Islet precursor cell (in vitro differentiated cells): ENCODE measurements at places on chromosomes 13 and 19.

DNA sequence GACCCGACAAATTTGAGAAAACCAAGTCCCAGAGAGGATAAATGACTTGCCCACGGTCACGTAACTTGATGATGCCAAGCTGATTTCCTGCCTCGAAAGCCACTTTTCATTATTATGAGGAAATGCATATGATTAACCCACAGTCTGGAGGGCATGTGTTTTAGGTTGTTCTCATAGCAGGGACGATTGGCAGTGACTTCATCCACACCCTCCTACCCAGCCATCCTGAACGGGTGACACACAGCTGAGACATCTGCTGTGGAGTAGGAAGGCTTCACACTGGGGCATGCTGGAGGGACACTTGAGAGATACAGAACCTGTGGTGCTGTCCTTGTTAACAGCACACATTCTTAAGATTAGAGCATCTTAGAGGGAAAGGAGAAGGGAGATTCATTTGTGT lies 65.4 kb upstream of the WDFY2 start:
- no peak for DNase-seq

GRCh38 chr19:18419699-18420460 lies 682 bp downstream of the SSBP4 start:
- DNase-seq, result no peak

- no peak for DNase-seq
Measured at GRCh38 chr13:106052200-106052767, 483.2 kb downstream of the EFNB2 start.

- no peak for DNase-seq
Measured at GRCh38 chr13:99419591-99420243, 81.6 kb upstream of the TM9SF2 start.

GRCh38 chr13:92657565-92657964 lies 569.0 kb upstream of the GPC6 start:
- DNase-seq, result no peak

GRCh38 chr19:18899624-18900560 lies 3.9 kb upstream of the CERS1 start:
- no peak for DNase-seq

DNA sequence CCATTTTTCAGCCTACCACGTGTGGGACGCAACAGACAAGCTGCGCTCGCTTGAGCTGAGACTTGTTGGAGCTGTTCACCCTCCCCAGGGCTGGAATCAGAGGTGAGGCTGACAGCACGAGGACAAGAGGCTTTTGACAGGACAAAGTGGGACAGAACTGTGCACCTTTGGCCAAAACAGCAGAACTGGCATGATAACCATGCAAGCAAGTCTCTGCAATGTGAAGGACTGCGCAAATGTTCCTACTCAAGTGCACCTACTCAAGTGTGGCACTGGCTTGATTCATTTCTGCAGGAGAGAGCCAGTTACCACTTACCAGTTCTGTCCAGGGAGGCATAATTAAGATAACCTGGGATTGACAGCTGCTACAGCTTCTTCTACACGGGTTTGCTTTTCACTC lies 62.2 kb upstream of the TM9SF2 start:
- DNase-seq, result no peak

DNA sequence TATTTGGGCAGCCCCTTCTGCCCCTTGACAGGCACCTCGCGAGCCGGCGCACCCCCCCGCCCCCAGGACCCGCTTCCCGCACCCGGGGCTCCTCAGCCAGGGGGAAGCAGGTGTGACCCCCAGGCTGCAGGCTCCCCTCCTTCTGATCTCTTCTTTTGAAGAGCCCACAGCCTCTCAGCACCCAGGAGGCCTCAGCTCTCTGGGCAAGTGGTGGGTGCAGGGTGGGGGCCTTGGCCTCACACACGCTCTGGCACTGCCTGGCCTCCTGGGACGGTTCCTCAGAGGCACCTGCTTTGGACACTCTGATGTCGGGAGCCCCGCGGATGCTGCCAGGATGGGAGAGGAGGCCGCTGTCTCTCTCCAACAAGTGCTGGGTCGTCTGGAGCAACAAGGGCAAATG lies 1.5 kb upstream of the C13orf46 start:
- DNase-seq, result no peak

DNA sequence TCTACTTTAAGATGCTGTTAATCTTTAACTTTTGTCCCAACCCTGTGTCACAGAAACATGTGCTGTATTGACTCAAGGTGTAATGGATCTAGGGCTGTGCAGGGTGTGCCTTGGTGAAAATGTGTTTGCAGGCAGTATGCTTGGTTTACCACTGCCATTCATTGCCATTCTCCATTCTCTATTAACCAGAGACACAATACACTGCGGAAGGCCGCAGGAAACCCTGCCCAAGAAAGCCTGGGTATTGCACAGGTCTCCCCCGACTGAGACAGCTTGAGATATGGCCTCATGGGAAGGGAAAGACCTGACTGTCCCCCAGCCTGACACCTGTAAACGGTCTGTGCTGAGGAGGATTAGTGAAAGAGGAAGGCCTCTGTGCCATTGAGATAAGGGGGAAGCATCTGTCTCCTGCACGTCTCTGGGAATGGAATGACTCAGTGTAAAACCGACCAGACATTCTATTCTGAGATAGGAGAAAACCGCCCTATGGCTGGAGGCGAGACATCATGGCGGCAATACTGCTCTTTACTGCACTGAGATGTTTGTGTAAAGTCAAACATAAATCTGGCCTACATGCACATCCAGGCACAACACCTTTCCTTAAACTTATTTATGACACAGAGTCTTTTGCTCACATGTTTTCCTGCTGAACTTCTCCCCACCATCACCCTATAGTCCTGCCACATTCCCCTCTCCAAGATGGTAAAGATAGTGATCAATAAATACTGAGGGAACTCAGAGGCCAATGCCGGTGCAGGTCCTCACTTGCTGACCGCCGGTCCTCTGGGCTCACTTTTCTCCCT lies 13.1 kb upstream of the ZNF888 start:
- peak; percentile 65 for DNase-seq

DNA sequence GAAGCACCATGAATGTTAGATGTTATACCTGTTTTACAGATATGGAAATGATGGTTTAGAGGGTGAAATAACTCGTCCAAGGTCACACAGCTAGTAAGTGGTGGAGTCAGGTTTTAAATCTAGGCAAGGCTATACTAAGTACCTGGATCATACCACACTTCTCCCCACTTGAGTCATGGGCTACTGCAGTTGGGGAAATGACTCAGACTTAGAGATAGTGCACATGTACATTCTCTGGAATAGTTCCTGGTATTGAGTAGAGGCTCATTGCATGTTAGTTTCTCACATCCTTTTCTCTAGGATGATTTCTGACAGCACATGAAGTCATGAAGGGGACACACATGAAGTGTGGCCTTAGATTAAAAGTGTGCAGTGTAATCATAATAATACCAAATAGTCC lies 76.2 kb upstream of the TNFSF11 start:
- no peak for DNase-seq

DNA sequence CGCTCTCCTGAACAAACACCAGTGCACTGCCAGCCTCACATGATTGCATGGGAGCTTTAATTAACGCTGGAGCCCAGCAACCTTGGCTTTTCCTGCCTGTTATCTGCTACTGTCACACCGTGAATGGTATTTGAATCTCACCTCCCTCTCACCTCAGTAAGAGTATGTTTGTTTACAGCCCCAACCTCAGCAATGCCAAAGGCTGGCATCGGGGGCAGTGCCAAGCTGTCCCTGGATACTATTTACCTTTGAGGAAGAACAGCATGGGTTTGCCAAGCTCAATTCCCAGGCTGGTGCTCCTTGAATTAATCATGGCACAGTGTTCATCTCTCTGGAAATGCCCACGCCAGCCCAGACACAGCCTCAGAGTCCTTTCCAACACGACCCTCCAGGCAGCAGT lies 57.2 kb upstream of the SERPINE3 start:
- DNase-seq, result no peak

DNA sequence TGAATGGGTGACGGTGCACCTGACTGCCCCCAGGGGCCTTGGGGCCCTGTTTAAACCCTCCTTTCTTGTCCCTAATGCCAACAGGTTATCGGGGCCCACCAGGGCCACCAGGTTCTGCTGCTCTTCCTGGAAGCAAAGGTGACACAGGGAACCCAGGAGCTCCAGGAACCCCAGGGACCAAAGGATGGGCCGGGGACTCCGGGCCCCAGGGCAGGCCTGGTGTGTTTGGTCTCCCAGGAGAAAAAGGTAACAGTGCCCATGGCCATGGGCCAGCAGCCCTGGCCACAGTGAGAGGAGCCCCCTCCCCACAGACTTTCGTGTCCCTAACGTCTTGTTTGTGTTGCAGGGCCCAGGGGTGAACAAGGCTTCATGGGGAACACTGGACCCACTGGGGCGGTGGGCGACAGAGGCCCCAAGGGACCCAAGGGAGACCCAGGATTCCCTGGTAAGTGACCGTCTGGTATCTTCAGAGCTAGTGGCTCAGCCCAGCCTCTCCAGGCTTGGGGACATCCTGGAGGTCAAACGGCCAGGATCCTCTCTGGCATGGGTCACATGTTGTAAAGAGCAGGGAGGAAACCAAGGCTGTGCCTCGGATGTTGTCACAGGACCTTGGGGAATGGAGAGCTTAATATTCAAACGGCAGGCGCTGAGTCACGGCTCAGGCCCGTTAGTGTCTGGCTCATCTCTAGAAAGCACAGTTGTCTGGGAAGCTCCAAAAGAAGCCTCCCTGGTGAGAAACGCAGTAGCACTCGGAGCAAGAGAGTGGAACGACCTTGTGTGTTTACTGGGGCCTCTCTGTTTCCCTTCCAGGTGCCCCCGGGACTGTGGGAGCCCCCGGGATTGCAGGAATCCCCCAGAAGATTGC lies 58.3 kb downstream of the RAB20 start:
- no peak for DNase-seq

DNA sequence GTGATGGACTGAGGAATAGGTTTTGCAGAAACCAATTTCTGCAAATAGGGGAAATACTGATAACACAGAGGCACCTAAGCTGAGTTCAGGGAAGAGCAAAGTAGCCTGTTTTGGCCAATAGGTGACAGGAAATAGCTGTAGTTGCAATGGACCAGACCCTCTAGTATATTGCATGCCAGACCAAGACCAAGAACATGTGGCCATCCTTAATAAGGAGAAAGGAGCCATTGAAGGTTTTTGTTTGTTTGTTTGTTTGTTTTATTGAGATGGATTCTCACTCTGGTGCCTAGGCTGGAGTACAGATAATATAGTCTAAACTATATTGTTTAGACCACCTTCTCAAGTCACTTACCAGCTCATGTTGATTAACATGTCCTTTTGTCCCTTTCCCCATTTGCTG lies 101.5 kb downstream of the ZNF557 start:
- no peak for DNase-seq

- no peak for DNase-seq
Measured at GRCh38 chr13:44273991-44274770, 99.4 kb upstream of the SERP2 start.

- no peak for DNase-seq
Measured at GRCh38 chr13:63449550-63449949, 2033.9 kb upstream of the PCDH20 start.

- no peak for DNase-seq
Measured at GRCh38 chr13:43688227-43688907, 98.4 kb downstream of the ENOX1 start.

DNA sequence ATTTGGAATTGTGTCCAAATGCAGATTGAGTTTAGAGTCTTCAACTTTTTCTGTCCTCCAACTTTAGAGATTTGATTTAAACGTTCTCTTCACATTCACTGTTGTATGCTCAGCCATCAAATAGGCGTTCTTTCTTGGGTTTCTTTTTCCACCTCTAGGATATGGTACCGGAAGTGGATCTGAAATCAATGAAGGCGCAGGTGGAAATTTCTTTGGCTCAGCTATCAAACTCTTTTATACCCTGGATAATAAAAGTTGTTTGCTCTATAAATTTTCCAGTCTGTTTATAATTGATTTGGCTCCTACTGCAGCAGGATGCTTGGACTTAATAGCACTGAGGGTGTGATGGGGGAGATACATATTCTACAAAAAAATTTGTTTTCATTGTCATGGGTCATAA lies 1.6 kb downstream of the COG3 start:
- no peak for DNase-seq

- DNase-seq, result no peak
Measured at GRCh38 chr13:28204690-28205443, 66.5 kb downstream of the PAN3 start.

DNA sequence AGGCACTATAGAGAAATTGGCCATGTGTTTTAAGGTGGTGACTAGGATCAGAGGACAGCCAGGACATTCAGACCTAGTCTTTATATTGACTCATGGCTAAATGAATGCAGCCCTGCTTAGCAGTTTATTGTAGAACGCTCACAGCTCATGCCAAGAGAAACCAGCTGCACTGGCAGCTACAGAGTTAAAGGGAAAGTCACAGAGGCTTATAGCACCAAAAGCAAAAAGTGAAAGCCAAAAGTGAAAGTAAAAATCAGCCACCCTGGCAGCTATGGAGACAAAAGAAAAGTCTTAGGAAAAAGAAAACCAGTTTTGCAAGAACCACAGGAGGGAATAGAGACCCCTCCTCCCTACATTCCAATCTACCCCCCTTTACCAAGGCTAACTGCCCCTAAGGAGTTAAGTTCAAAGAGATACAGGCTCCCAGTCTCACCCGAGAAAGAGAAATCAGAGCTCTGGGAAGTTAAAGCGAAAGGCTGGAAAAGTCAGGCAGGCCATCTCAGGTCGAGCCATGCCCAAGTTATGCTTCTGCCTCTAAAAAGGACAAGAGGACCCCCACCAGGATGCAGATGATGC lies 99.0 kb downstream of the ZNF429 start:
- no peak for DNase-seq

DNA sequence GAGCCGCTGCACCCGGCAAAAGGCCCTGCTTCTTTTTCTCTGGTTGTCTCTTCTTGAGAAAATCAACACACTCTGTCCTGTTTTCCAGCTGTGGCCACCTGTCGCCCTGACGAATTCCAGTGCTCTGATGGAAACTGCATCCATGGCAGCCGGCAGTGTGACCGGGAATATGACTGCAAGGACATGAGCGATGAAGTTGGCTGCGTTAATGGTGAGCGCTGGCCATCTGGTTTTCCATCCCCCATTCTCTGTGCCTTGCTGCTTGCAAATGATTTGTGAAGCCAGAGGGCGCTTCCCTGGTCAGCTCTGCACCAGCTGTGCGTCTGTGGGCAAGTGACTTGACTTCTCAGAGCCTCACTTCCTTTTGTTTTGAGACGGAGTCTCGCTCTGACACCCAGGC lies 17.2 kb downstream of the LDLR start:
- DNase-seq, result peak; percentile 67

GRCh38 chr13:80841414-80841813 lies 500.5 kb upstream of the SPRY2 start:
- DNase-seq, result no peak

DNA sequence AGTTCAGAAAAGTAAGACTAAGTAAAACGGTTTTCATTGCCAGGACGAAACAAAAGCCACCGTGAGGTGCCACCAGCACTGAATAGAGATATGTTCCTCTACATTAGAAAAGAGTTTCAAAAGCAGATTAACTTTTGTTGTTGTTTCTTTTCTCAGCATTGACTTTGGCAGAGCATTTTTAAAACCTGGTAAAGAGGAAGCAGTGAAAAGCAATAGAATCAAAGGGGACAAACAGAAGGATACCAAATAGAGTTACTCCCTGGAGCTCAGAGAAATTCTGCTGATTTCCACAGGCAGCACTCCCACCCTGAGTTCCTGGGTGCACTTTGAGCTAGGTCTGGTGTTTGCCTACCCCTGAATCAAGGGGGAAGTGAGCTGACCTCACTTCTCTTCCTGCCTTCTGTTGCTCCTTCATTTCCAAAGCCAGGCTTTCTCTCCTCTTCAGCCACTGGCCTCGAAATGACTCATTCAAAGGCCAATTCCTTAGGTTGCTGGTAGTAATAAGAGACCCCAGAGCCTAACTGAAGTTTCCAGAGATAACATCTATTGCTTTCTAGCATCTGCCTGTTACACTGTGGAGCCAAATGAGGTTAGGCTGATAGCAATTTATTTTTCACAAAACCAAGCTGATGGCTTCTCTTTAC lies 11.3 kb upstream of the ERICH6B start:
- DNase-seq, result peak; percentile 86

- peak; percentile 58 for DNase-seq
Measured at GRCh38 chr13:23960566-23961156, 63.4 kb upstream of the C1QTNF9B start.
